Activated CD8-positive, alpha-beta T cell treated with anti-CD3 and anti-CD28 coated beads, Interleukin-2, amount 10 ng/mL, durations not matched to agents 7 days and 5 days (primary cell): ENCODE measurements at places on chromosomes 6 and 20. TPM values are rescaled to one million over a fixed set of nuclear protein-coding genes. Genes with fewer than 3 reads are reported as not detected.
A peak's percentile ranks its signal among the peaks of the same experiment; 100 is the strongest.

DNA sequence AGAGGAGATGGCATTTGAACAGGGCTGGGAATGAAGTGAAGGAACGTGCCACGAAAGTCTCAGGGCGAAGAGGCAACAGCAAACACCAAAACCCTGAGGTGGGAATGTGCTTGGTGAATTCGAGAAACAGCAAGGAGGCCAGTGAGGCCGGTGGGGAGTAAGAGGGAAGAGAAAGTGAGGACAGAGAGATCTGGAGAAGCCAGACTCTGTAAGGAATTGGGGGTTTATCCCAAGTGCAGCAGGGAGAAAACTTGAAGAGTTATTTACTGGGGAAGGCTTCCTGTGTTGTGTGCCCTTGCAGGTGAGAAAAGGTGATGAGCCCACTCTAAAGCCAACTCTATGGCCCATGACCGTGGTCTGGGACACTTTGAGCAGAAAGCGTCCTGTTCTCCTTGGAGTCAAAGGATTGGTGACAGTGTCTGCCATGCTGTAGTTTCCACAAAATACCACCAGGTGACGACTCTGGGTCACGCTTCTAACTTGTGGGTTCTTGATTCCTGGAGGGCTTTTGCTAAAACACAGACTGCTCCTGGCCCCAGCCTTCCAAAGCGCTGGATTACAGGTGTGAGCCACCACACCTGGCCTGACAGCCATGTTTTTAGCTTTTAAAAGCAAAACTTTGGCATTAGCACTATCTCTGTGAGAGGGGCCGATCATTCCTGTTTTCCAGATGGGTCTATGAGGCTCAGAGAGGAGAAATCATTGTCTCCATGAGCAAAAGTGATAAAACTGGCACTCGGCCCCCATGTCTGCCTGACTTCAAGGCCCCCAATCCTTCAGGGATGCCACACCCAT is 18.0 kb upstream of the CSNK2A1 start:
- DNase-seq = peak; percentile 67
- no peaks in the 10 kb centered on the region for H3K4me1 ChIP-seq
- H3K27me3 ChIP-seq = peaks cover 8% of the 10 kb centered on the region
- no peak overlapping the region for H3K27ac ChIP-seq

GRCh38 chr6:47476781-47477496 is 650 bp upstream of the CD2AP start:
- H3K27ac ChIP-seq = peak overlapping the region; percentile 95
- no peak for DNase-seq
- peaks cover 35% of the 10 kb centered on the region for H3K4me1 ChIP-seq
- peak overlapping the region; percentile 95 for H3K4me3 ChIP-seq
- H3K36me3 ChIP-seq = peaks cover 12% of the 10 kb centered on the region

DNA sequence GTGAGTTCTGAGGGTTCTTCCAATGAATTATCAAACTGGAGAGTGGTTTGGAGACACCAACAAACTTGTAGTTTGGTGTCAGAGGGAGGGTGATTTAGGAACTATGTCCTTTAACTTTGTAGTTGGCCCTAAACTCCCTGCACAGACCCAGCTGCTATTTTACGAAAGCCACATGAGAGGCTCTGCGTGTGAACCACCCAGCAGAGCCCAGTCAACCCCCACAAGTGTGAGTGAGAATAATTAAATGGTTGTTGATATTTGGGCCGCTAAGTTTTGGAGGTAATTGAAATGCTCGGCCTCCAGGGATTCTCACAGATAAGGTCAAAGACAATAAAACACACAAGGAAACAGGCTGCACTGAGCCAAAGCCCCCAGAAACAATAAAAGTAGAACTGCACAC is 6.9 kb upstream of the VAPB start:
- no peaks in the 10 kb centered on the region for H3K4me1 ChIP-seq
- H3K4me3 ChIP-seq = no peak overlapping the region
- H3K36me3 ChIP-seq = peaks cover 2% of the 10 kb centered on the region
- DNase-seq = no peak
- no peak overlapping the region for H3K27ac ChIP-seq
- H3K27me3 ChIP-seq = peaks cover 31% of the 10 kb centered on the region

GRCh38 chr20:10758446-10758845 is 84.6 kb upstream of the JAG1 start:
- no peaks in the 10 kb centered on the region for H3K4me1 ChIP-seq
- no peak overlapping the region for H3K27ac ChIP-seq
- H3K27me3 ChIP-seq = peaks cover 2% of the 10 kb centered on the region
- H3K36me3 ChIP-seq = no peaks in the 10 kb centered on the region

GRCh38 chr6:38039502-38039901 is 220.0 kb downstream of the ZFAND3 start:
- no peaks in the 10 kb centered on the region for H3K27me3 ChIP-seq
- H3K27ac ChIP-seq = no peak overlapping the region
- no peak overlapping the region for H3K4me3 ChIP-seq

DNA sequence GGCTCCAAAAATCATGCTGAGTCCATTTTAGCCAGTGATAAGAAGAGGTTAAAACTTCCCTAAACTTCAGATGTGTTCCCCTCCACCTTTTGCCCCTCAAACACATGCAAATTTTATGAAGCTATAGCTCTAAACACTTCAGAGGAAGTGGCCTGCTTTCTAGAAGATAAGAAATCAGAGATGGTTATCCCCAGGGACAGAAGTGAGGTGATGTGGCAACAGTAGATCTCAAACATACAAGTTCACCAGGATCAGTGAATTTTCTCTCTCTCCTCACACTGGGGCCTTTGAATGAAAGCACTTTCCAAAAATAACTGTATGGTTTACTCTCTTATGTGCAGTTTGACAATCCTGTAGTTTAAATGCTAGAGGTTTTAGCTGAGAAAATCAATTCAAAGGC is 332.0 kb downstream of the BTBD9 start:
- H3K4me1 ChIP-seq = peaks cover 13% of the 10 kb centered on the region
- no peak overlapping the region for H3K27ac ChIP-seq
- no peak for DNase-seq

DNA sequence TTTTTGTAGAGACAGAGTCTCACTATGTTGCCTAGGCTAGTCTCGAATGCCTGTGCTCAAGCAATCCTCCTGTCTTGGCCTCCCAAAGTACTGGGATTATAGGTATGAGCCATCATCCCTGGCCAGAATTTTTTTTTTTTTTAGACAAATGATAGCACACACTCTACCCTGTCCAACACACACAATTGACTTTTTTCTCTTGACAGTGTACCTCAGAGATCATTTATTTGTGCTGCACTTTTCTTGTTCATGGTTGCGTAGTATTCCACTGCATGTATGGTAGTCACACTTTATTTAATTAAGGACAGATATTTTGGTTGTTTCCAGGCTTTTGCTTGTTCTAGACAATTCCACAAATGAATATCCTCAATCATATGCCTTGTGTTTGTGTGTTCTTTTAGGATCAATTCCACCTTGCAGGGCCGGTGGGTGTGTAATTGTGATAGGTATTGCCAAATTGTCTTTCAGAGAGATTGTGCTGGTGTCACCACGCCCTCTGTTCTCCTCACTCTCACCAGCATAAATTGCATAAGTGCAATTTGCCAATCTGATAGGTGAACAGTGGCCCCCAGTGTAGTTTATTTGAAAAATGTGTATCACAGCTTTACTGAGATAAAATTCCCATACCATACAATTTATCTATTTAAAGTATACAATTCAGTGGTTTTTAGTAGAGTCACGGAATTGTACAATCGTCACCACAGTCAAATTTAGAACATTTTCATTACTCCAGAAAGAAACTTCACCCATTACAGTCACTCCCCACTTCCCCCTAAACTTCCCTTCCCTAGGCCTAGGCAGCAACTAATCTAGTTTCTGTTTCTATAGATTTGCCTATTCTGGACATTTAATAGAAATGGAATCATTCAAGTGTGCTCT is 20.1 kb downstream of the SRC start:
- H3K4me1 ChIP-seq = no peaks in the 10 kb centered on the region
- H3K27me3 ChIP-seq = no peaks in the 10 kb centered on the region
- H3K36me3 ChIP-seq = no peaks in the 10 kb centered on the region
- no peak overlapping the region for H3K27ac ChIP-seq

DNA sequence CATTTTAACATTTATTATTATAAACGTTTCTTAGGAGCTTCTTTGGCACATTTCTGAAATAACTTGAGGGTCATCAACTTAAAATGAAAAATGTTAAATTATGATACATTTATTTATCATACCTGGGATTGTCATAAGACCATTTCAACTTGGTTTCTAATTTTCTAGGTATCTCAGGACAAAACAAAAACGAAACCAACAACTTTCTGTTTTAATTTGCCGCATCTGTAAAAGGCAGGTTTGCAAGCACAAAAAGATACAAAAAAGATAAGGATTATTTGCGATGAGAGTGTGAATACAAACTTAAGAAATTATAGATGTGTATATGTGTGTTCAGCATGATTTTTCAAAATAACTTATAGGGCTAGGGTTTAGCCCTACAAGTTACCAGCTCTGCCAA is 395.0 kb upstream of the RUNX2 start:
- DNase-seq = no peak
- H3K4me3 ChIP-seq = peak overlapping the region; percentile 92
- peak overlapping the region; percentile 99 for H3K27ac ChIP-seq
- H3K27me3 ChIP-seq = no peaks in the 10 kb centered on the region

DNA sequence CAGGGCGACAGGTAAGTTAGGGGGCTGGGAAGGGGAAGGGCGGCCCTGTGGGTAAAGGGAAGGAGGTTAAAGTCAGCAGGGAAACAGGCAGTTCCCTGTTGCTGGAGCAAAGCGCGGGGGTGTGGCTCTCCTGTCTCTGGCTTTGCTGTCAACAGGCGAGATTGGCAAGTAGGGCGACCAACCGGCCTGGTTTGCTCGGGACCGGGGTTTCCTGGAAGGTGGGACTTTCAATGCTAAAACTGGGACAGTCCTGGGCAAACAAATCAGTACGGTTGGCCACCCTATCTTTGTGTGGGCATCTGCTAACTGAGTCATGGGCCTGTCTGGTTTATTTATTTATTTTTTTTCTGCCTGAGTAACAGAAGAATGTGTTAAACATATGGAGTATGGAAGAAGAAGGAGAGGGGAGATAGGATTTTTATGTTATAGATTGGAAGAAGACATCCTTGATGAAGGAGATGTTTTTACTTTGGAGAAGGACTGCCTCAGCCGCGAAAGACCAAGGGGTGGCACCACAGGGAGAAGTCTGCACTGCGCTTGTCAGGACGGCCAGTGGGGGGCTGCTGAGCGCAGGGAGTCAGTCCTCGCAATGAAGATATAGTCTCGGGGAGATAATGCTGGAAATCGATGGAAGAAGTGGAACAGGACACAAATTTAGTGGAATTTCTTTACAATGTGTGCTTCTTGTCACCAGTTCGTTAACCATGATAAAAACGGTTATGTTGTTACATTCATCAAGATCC is 43.4 kb upstream of the ESR1 start:
- H3K36me3 ChIP-seq = no peaks in the 10 kb centered on the region
- peaks cover 14% of the 10 kb centered on the region for H3K4me1 ChIP-seq
- H3K27ac ChIP-seq = no peak overlapping the region
- H3K27me3 ChIP-seq = peaks cover 14% of the 10 kb centered on the region

DNA sequence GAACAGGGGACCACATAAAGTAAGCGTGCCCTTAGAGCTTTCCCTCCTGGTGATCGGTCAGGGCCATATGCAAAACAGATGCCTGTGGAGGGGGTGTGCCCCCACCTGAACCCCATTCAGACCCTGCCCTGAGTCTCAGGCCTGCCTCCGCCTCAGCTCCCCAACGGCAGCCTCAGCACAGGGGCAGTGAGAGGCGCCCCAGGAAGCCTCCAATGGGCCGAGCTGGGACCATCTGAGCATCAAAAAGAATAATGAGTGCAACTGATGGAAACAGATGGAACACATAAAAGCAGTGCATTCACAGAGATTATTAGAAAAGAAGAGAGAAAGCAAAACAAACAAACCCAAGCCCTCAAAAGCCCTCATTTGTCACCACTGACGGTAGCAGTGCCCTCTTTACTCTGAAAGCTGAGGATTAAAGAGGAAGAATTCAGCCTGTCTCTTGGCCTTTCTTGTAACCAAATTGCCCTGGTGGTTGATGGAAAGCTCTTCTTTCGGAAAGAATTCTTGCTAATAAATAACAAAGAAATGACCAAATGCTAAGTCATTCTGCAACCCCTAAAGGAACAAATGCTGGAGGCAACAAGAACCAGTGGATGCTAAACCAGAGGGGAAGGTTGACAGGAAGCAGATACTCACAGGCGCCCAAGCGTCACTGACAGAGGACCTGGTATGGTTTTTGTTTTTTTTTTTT is 6.8 kb downstream of the ADISSP start:
- no peak for DNase-seq
- H3K27me3 ChIP-seq = no peaks in the 10 kb centered on the region
- H3K27ac ChIP-seq = no peak overlapping the region
- peaks cover 5% of the 10 kb centered on the region for H3K4me1 ChIP-seq
- no peak overlapping the region for H3K4me3 ChIP-seq
- H3K36me3 ChIP-seq = peaks cover 12% of the 10 kb centered on the region

GRCh38 chr6:105831311-105832097 is 254.6 kb upstream of the PRDM1 start:
- peaks cover 4% of the 10 kb centered on the region for H3K27me3 ChIP-seq
- H3K27ac ChIP-seq = no peak overlapping the region
- no peaks in the 10 kb centered on the region for H3K4me1 ChIP-seq
- H3K36me3 ChIP-seq = no peaks in the 10 kb centered on the region
- no peak for DNase-seq
- H3K4me3 ChIP-seq = no peak overlapping the region

- no peaks in the 10 kb centered on the region for H3K36me3 ChIP-seq
- DNase-seq = no peak
- H3K4me1 ChIP-seq = peaks cover 22% of the 10 kb centered on the region
- H3K27ac ChIP-seq = no peak overlapping the region
Observed at GRCh38 chr6:150633486-150633834, 33.8 kb downstream of the PLEKHG1 start.

GRCh38 chr6:48615041-48615440 is 504.0 kb upstream of the PTCHD4 start:
- no peaks in the 10 kb centered on the region for H3K27me3 ChIP-seq
- H3K36me3 ChIP-seq = no peaks in the 10 kb centered on the region
- H3K4me1 ChIP-seq = no peaks in the 10 kb centered on the region
- no peak overlapping the region for H3K27ac ChIP-seq
- no peak overlapping the region for H3K4me3 ChIP-seq

FOXF2 gene
- not detected for total RNA-seq

HTR1E gene
- total RNA-seq = not detected

CST2 gene
- total RNA-seq = not detected

TINAG gene
- total RNA-seq = not detected

C6orf15 gene
- not detected for total RNA-seq

SLC17A1 gene
- total RNA-seq = not detected

WFDC12 gene
- not detected for total RNA-seq

RIMS4 gene
- total RNA-seq = not detected

ERVFRD-1 gene
- total RNA-seq = not detected

C20orf202 gene
- total RNA-seq = not detected
